ENCODE measurements at places on chromosomes 12 and 14.

GRCh38 chr12:5585178-5585577 is 153.3 kb downstream of the NTF3 start:
- DNase-seq, result no peak

DNA sequence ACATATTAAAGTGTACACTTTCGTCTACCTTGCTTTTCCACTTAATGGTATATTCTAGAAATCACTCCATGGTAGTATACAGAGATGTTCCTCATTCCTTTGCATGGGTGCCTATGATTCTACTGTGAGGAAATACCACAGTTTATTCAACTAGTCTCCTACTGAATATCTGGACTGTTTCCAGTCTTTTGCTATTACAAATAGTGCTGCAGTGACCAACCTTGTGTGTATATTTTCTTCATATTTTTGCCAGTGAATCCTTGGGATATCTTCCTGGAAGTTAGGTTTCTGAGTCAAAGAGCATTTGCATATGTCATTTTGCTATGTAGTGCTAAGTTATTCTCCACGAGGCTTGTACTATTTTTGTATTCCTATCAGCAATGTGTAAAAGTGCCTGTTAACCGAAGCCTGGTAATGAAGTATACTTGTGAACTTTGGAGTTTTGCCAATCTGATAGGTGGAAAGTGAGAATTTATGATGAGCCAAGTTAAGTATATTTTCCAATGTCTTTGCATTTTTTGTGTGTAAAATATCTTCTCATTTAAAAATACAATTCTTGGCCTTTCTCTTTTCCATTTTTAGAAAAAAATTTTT is 31.3 kb upstream of the TMEM263 start:
- no peak for DNase-seq

- DNase-seq, result no peak
Measured at GRCh38 chr12:75868501-75868900, 163.1 kb downstream of the PHLDA1 start.

DNA sequence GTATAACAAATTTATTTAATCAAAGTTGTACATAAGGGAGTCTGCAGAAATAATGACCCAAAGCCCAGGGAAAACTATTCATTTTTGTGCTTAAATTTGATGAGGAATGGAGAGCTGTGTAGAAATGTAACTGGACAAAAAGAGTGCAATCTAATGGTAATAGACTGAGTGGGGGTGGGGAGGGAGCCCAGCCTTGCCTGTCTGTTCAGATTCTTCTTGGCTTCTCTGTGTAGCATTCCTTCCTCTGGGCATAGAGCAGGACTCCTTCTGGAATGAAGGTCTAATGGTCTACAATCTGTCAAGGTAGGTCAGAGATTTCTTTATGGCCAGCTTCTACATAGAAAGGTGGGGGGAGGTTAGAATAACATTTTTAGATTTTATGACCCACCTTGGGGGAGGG is 126.1 kb downstream of the SYT10 start:
- no peak for DNase-seq

DNA sequence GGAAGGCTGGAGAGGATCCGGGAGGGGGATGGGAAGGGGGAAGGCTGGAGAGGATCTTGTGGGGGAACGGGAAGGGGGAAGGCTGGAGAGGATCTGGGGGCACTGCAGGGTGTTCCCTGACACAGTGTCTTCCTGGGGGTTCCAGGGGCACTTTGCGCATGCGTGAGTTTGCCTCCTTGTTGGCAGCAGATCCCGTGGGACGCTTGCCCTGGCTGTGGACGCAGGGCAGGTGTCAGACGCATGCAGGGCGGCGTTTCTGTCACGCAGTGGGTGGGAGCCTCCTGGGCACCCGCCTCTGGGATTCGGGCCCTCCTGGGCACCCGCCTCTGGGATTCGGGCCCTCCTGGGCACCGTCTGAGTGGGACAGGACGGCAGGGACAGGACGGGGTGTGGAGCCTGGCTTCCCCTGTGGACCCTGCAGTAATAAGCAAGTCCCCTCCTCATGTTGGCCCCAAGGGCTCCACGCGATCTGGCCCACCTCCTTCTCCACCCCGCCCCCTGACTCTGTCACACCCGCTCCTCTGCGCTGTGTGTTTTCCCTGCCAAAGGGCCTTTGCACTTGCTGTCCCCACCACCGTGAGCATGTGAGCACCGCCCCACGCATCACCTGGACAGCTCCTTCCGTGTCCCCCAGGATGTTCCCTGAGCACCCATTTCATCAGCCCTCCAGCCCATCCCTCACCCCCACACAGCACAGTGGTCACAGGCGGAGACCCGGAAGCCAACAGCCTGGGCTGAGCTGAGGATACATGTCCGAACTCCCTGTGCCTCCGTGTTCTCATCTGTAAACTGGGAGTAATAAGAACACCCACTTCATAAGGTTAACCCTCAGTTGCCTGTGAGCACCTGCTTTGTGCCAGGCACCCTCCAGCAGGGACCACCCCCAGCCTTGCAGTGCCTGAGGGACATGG is 4.4 kb downstream of the MMP17 start:
- DNase-seq, result no peak

DNA sequence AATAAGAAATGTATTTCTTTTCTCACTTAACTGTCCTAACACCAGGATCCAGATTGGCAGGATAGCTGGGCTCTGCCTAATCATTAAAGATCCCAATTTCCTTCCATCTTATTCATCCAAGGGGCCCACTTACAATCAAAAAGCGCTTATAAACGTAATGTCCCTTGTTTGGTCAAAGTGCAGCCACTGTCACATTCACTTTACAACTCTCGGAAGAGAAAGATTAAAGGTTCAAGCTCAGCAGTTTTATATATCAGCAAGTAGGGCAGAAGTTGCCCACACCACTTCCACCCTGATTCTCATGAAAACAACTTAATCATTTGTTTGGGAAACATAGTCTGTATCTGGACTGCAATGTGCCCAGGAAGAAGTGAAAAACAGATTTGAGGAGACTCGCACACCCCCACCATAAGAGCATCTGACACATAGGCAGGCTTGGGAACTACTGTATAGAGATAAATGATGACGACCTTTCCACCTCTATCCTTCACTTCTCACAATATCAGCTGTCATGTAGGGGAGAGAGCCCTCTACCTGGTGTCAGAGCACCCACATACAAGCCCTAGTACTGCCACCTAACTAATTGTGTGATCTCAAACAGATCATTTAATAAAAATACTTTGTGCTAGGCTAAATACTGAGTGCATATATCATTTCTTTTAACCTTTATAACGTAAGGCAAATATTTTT is 80.8 kb downstream of the CAPZA3 start:
- no peak for DNase-seq

DNA sequence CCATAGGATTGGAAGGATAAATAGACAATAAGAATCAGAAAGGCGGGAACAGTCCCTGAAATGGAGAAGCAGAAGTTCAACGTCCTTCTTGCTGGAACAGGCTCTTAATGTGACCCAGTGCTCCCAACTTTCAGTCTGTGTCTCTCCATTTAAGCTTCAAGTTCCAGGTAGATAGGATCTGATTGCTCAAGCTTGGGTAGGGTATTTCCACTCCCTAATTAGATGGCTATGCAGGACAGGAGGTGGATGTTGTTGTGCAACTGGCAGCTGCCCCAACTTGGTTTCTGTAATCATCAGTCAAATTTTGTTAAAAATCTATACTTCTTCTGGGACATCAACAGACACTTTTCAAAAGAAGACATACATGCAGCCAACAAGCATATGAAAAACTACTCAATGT is 266.2 kb downstream of the C12orf75 start:
- no peak for DNase-seq

Data from HEK293T (cell line).